ENCODE measurements at places on chromosomes 5 and 9.

- no peak for DNase-seq
These were observed 40.3 kb downstream of the NUP188 start for GRCh38 chr9:128987805-128988204.

- no peak for DNase-seq
These were observed 85.3 kb downstream of the TTC39B start for GRCh38 chr9:15221746-15222145.

DNA sequence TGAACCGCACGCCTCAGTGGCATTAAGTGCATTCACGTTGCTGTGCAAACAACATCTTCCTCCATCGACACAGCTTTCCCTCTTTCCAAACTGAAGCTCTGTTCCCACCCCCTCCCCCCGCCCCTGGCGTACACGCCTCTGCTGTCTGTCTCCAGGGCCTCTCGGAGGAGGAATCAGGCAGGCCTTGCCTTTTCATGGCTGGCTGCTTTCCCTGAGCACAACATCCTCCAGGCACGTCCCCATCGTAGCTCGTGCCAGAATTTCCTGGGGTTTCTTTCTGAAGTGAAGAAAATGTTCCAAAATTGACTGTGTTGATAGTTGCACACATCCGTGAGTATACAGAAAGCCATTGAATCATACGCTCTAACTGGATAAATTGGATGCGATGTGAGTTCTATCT is 22.3 kb upstream of the TMEM250 start:
- DNase-seq, result no peak

- DNase-seq, result no peak
These were observed 564.0 kb upstream of the KLF4 start for GRCh38 chr9:108053555-108054061.

DNA sequence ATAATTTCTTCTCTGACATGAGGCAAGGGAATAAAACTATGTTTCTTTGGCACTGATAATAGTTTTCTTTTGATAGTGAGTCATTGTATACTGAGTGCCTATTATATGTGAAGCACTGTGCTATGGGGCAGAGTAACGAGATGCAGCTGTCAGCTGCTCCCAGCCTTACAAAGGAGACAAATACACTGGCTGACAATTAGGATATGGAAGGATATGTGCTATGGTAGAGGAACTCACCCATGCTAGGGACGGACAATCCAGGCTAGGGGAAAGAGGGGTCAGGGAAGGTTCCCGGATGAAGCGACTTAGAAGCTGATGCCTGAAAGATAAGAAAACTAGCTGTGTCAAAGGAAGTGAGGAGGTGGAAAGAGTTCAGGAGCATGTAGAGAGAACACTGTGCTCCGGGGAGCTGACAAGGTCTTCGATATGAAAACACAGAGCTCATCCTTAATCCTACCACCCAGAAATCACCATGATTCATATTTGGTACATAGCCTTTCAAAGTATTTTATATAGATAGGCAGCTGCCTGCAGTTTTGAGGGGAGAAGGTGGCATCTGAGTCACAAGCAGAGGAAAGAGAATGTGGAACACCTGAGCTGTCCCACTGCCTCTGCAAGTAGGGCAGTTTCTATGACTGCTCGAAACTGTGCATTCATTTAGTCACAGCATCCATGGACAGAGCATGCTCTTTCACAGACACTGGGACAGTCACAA is 12.1 kb downstream of the BSPRY start:
- no peak for DNase-seq

- DNase-seq, result no peak
These were observed 12.6 kb downstream of the LIFR start for GRCh38 chr5:38543886-38544285.

DNA sequence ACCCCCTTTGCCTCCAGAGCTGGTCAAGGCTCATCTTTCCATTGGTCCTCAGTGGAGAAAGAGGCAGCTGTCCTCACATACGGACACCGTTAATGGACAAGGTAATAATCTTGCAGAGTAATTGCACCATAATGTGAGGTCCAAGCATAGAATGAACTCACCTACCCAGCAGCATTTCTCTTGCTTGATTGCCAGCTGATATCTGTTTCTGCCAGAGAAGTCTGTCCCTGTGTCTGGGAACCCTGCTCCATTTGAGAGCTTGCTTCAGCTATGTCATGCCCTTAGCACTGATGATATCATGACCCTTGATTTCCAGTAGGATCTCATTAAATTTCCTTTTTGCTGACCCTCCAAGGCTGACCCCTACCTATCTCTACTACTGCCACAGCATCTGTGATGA is 154.6 kb downstream of the PIK3R1 start:
- no peak for DNase-seq

- no peak for DNase-seq
These were observed 52.9 kb upstream of the ANGPTL2 start for GRCh38 chr9:127175319-127175715.

GRCh38 chr5:1702318-1702717 is 97.3 kb downstream of the MRPL36 start:
- DNase-seq, result no peak

GRCh38 chr5:99060306-99061261 is 131.8 kb upstream of the CHD1 start:
- DNase-seq, result peak; percentile 77

DNA sequence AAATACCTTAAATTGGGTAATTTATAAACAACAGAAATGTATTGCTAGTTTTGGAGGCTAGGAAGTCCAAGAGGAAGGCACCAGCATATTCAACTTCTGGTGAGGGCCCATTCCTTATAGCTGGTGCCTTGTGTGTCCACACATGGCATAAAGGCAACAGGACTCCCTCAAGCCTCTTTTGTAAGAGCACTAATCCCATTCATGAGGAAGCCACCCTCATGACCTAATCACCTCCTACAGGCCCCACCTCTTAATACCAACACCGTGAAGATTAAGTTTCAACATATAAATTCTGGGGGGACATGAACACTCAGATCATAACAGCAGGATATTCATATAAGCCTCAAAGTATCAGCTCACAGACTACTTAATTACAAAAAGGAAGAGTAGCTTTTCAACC is 4.0 kb upstream of the PLAC8L1 start:
- DNase-seq, result no peak

DNA sequence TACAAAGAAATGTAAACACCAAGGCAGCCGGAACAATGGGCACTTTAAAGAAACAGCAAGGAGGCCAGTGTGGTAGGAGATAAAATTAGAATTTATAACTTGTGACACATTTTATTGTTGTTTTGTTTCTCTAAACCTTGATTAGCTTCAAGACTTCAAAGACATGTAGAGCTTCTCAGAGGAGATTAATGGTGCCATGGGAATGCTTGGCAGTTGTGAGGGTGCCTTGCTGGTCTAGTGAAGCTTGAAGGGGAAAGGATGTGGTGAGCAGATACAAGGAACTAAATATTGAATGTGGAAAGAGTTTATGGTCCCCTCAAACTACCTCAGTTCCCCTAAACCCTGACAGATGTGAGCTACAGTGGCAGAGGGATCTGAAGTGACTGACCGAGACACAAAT is 322.4 kb upstream of the ADAMTS16 start:
- DNase-seq, result no peak

GRCh38 chr5:95424526-95424925 is 33.4 kb downstream of the FAM81B start:
- no peak for DNase-seq

DNA sequence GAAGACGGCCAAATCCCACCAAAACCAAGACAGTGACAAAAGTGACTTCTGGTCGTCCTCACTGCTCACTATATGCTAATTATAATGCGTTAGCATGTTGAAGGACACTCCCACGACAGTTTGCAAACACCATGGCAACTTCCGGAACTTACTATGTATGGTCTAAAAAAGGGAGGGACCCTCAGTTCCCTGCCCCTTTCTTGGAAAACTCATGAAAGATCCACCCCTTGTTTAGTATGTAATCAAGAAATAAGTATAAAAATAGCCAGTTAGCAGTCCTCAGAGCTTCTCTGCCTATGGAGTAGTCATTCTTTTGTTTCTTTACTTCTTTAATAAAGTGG is 9.5 kb downstream of the FCN2 start:
- DNase-seq, result no peak

DNA sequence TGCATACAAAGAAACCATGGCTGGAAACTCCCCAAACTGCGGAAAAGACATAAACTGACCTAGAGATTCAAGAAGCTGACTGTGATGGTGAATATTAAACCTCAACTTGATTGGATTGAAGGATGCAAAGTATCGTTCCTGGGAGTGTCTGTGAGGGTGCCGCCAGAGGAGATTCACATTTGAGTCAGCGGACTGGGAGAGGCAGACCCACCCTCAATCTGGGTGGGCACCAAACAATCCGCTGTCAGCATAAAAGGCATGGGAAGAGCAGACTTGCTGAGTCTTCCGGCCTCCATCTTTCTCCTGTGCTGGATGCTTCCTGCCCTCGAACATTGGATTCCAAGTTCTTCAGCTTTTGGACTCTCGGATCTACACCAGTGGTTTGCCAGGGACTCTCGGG is 24.8 kb upstream of the WDR5 start:
- no peak for DNase-seq

DNA sequence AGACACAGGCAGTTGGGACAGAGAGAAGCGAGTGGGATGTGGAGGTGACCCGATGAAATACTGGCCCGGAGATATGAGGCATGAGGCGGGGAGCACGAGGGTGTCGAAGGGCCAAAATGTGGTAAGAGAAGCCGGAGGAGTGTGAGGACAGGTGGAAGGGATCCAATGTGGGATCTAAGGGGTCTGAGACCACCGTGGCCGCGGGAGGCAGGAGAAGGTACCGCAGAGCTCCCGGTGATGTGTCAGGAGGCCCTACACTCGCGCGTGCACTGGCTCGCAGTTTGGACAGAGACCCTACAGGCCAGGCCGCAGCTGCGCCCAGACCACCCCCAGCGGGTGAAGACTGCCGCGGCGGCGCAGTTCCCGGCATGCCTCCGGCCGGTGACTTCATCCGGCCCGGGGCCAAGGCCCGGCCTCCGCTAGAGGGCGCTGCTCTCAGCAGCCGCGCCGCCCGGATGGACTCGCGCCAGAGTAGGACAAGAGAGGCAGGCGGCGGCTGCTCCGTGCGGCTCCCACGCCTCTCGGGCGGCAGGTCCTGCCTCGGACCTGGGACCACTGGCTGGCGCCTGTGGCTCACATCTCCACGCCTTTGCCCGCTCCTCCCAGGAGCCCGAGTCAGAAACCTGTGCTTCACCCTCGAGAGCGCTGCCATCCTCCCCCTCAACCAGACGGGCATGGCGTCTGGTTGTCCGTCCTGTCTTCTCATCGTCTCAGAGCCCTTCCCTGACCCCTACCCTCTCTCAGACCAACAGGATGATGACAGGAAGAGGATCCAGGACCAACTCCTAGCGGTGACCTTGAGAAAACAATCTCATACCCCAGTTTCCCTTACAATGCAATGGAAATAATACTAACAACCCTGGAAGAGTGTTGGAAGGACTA is 35.4 kb upstream of the STING1 start:
- DNase-seq, result peak; percentile 71

DNA sequence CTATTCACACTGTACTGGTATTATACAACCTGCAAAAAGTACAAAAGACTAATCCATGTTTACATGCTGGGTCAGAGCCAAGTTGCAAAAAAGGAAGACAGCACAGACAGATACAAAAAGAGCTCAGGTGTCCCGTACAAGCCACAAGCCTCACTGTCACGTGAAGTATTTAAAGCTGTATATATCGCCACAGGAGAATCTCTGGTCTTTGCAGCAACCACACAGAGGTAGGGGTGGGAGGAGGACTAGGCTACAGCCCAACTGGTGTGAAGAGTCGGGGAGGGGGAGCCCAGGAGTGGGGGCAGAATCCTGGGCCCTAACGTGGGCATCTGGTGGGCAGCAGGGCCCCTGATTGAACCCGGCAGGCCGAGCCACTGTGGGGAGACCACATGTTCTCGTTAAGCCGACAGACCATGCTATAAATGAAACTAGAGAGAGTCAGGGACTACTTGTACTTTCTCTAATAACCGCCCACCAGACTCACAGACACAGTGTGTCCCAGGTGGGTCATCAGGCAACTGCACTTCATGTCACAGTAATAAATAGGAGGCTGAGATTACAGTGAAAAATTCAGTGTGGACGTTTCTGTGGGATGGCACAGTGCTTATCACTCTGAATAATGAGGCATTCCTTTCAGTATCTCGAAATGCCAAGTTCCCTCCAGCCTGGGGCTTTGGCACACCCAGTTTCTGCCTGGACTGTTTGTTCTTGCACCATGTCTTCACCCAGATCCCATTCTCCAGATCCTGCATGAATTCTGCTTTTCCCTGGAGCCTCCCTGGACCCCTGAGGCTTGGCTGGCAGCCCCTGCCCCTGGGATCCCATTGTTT is 79.3 kb upstream of the SH3PXD2B start:
- DNase-seq, result no peak

DNA sequence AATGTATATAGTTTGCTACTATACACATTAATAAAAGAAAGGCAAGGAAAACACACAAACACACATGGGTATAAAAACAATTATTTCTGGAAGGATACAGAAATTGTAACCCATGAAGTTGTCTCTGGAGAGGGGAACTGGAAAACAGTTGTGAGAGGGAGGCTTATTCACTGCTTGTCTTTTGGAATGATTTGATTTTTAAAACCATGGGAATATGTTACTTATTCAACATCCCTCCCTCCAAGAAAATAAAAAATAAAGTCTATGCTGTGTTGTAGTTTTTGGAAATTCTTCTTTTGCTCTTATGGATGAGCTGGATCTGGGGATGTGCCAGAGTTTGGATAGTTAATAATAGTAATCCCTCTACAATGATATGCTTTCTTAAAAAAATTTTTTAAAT is 6.0 kb upstream of the C1QTNF2 start:
- DNase-seq, result no peak

All from stimulated activated CD4-positive, alpha-beta T cell treated with anti-CD3 and anti-CD28 coated beads, TNF-alpha, amount 100 ng/mL, for 1 hour (primary cell).